ENCODE measurements at places on chromosomes 6 and 20.

DNA sequence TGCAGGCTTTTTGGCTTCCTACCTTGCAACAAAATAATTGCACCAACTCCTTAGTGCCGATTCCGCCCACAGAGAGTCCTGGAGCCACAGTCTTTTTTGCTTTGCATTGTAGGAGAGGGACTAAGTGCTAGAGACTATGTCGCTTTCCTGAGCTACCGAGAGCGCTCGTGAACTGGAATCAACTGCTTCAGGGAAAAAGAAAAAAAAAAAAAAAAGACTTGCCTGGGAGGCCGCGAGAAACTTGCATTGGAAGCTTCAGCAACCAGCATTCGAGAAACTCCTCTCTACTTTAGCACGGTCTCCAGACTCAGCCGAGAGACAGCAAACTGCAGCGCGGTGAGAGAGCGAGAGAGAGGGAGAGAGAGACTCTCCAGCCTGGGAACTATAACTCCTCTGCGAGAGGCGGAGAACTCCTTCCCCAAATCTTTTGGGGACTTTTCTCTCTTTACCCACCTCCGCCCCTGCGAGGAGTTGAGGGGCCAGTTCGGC lies 420 bp downstream of the SOX4 start:
- no peak for DNase-seq

- no peak for DNase-seq
Observed at GRCh38 chr6:13413900-13414555, 73.4 kb downstream of the GFOD1 start.

DNA sequence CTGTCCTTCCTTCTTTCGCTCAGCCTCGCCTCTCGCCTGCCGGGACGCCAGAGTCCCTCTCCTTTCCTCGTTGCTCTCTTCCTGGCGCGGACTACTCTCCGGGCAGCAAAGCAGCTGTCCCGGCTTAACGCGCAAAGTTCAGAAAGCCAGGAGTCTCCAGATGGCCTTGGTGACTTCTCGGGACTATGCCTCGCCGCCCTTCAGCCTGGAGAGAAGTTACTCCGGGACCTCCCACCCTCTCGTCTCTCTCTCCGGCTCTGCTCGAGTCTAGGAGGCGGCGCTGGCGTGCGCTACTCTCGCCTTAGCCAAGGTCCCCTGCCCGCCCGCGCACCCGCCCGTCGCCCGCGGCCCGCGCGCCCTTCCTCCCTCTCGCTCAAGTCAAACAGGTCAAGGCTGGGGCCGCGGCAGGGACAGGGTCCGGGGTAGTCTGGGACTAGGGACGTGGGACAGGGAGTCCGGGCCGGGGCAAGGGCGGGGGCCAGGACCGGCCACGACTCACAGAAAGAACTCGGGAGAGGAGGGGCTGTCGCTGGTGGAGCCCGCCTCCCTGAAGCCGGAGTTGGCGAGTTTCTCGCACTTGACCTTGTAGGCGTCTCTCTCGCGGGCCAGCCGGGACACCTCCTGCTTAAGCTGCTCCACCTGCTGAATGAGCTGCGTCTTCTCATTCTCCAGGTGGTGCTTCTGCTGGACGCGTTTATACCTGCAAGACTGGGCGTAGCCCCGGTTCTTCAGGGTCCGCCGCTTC lies 1.5 kb downstream of the MAFB start:
- DNase-seq, result no peak

- DNase-seq, result no peak
Observed at GRCh38 chr6:54813892-54814291, 32.7 kb upstream of the FAM83B start.

- DNase-seq, result no peak
Observed at GRCh38 chr20:43840382-43841070, 74.1 kb upstream of the TOX2 start.

GRCh38 chr6:111792914-111793700 lies 80.1 kb downstream of the FYN start:
- no peak for DNase-seq
